ENCODE measurements at places on chromosomes 7 and 10.
A peak's percentile ranks its signal among the peaks of the same experiment; 100 is the strongest.

- DNase-seq: no peak
Observed at GRCh38 chr10:55098452-55098851, 297.4 kb upstream of the PCDH15 start.

- no peak for DNase-seq
Observed at GRCh38 chr7:155947051-155947450, 134.8 kb upstream of the SHH start.

- no peak for DNase-seq
Observed at GRCh38 chr10:75766106-75766505, 334.7 kb downstream of the LRMDA start.

DNA sequence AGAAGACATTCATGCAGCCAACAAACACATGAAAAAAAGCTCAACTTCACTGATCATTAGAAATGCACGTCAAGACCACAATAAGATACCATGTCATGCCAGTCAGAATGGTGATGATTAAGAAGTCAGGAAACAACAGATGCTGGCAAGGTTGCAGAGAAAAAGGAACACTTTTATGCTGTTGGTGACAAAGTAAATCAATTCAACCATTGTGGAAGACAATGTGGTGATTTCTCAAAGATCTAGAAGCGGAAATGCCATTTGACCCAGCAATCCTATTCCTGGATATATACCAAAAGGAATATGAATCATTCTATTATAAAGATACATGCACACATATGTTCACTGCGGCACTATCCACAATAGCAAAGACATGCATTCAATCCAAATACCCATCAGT is 77.6 kb downstream of the C10orf90 start:
- DNase-seq: no peak

GRCh38 chr10:66252986-66253385 is 672.9 kb upstream of the LRRTM3 start:
- DNase-seq: no peak

DNA sequence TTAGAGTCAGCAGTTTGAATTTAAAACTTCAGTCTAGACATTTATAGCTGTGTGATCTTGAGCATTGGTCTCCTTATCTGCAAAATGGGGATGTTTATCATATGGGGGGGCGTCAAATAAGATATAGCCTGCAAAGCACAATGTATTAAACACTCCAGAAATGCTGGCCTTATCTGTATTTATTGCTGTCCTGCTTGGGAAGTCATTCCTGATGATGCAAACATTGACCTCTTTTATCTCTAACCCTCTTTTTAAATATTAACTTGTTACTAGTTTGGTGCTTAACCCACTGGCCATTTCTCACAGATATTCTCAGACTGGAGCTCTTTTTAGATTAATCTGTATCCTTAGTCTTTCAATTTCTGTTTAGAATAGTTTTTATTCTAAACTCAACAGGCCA is 13.2 kb downstream of the MRPS33 start:
- DNase-seq: no peak

- DNase-seq: peak; percentile 73
Observed at GRCh38 chr7:38660427-38661099, 29.4 kb upstream of the AMPH start.

- no peak for DNase-seq
Observed at GRCh38 chr7:43565786-43566185, 17.1 kb upstream of the STK17A start.

DNA sequence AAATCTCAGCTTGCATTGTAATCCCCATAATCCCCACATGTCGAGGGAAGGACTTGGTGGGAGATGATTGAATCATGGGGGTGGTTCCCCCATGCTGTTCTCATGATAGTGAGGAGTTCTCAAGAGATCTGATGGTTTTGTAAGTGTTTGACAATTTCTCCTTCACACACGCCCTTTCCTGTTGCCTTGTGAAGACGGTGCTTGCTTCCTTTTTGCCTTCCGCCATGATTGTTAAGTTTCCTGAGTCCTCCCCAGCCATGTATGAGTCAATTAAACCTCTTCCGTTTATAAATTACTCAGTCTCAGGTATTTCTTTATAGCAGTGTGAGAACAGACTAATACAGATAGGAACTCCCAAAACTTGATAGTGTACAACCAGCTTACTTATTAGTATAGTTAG is 98.6 kb downstream of the CREM start:
- DNase-seq: no peak

DNA sequence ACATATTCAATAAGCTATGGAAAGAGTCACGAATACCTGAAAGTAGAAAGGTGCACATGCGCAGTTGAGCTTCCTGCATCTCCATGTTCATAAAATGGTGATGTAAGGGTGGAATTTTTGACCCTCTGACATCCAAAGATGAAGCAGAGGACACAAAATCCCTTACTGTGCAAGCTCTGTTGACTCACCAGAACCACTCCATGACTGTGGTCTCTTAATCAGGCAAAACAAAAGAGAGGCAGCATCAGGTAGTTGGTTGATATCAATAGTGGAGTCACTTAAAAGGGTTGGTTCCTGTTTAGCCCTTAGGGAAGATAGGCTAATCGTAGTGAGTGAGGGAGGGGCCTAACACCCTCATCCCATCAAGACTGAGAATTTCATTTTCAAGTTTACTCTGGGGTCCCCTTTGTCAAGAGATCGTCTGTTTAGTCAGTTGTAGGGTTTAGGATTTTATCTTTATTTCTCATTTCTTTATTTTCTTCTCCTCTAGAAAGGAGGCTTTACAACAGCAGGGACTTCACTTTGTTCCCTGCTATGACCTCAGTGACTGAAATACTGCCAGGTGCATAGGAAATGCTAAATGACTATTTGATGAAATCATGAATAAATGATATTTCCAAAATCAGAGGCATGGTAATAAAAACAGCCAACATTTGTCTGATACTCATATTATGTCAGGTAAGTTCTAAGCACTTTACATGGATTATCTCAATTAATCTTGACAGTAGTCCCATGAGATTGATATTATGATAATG is 98.1 kb downstream of the CD36 start:
- no peak for DNase-seq

DNA sequence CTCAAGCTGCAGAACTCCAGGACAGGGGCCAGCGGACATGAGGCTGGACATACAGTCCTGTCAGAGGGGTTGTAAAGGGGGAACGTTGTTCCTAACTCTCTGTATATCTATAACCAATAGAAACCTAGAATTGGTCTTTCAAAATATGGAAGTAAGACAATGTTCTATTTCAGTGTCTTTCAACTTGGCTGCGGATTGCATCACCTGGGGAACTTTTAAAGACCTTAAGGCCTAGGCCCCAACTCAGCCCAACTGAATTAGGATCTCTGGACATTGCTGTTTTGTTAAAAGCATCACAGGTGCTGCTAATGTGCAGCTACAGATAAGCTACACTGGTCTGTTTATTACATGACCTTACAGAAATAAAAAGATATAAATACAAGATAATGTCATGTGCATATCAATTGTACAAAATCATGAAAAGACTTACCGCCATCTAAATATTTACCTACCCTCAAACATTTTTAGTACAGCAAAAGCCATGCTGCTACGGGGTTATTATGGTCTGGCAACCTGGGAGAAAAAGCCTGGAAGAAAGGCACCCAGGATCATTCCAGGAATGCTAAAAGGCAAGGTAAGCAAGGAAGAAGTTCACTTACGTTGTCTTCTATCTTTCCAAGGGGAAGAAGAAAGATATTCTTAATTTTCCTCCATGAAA is 169.1 kb downstream of the RAPGEF5 start:
- no peak for DNase-seq

GRCh38 chr10:28666751-28667467 is 10.4 kb upstream of the BAMBI start:
- no peak for DNase-seq

Data from inflammatory macrophage treated with lipopolysaccharide for 4 hours (primary cell).